ENCODE measurements at places on chromosomes 1 and 21.

DNA sequence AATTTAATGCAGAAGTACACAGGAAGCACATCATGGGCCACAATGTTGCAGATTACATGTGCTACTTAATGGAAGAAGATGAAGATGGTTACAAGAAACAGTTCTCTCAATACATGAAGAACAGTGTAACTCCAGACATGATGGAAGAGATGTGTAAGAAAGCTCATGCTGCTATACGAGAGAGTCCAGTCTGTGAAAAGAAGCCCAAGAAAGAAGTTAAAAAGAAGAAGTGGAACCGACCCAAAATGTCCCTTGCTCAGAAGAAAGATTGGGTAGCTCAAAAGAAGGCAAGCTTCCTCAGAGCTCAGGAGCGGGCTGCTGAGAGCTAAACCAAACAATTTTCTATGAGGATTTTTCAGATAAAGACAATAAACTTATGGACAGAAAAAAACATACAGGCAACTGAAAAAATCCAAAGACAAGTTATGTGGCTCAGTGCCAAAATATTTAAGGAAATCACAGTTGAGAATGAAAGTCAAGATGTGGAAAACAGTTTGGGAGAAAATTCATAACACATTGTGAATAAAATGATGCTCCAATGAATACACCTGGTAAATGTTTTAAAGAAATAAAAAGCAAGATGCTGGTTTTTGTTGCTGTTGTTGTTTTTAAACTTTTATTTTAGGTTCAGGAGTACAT lies 2.8 kb upstream of the ZNF644 start:
- DNase-seq: no peak

- no peak for DNase-seq
These were observed 228.8 kb upstream of the CSF3R start for GRCh38 chr1:36711480-36711879.

- no peak for DNase-seq
These were observed 186.5 kb downstream of the FASLG start for GRCh38 chr1:172845371-172845770.

DNA sequence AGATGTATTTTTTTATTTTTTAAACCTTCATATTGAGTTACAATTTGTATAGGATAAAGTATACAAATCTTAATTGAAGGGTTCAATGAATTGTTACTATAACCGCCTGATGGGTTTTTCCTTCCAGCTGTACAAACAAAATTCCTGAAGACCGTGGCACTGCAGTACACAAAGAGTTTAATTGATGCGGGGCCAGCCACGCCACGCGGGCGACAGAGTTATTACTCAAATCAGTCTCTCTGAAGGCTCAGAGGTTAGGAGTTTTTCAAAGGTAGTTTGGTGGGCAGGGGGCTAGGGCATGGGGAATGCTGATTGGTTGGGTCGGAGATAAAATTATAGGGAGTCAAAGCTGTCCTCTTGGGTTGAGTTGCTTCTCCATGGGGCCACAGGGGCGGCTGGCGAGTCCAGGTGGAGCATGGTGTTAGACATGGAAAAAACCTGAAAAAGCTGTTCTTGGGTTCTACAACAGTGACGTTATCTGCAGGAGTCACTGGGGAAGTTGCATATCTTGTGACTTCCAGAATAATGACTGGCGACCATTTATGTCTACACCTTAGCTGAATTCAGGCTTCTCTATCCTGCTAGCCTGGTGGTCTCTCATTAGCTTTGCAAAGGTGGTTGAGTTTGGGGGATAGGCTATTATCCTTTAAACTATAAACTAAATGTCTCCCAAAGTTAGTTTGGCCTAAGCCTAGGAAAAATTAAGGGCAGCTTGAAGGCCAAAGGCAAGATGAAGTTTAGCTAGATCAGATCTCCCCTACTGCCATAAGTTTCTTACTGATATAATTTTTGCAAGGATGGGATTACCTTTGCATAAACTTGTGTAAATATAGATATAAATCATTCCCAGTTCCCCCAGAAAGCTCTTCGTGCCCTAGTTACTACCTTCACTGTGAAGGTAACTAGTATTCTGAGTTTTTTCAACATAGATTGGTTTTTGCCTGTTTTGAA lies 13.0 kb upstream of the TMEM9 start:
- DNase-seq: no peak

- no peak for DNase-seq
These were observed 1388.1 kb downstream of the AMY1C start for GRCh38 chr1:105137543-105138457.

DNA sequence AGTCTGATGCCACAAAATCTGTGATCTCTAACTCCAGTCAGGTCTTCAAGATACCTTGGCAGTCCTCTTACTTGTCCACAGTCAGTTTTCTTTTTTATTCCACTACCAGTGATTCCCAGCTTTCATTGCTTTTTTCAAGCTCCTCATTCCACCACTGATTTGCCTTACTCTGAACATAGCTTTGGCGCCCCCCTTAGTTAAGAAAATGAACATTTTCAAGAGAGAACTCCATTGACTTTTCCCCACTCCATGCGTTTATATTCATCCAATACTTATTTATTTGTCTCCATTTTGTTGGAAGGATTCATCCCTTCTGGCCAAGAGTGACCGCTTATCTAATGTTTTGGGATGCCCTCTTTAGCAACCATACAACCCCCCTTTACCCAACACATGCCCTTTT lies 33.9 kb upstream of the IPO9 start:
- no peak for DNase-seq

- DNase-seq: no peak
These were observed 80.1 kb downstream of the SH3BGR start for GRCh38 chr21:39531840-39532239.

DNA sequence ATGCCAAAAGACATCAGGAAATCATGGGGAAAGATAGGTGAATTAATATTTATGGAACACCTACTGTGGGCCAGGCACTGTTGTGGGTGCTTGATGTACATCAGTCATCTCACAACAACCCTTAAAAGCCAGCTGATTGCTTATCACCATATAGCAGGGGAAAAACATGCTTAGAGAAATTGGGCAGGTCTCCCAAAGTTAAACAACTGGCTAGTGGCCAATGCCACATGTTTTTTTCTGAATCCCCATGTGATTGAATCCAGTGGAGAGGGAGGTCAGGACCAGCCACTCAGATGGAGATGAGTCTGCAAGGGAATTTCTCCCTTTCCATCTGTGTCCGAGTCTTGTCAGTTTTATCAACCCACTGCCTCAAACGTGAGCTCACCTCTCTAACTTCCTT lies 33.5 kb downstream of the UTP25 start:
- no peak for DNase-seq

DNA sequence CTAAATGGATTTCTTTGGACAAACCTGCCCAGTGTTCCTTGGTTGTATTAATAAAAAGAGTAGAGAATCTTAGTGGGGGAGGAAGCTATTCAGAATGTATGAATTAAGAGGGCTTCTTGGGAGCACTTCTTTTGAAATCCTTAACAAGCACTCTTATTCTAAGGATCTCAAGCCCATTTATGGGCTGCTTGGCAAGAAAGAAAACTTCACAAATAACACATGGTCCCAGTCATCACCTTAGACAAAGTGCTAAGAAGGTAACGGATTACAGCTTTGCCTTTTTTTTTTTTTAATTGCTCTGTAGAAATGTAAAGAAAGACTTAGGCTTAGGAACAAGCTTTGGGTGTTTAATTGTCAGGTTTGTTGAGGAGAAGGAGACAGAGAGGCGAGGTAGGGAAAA lies 76.6 kb upstream of the IPO9 start:
- no peak for DNase-seq

GRCh38 chr1:24299901-24300300 lies 19.3 kb upstream of the GRHL3 start:
- DNase-seq: no peak

GRCh38 chr1:36387141-36387949 lies 1.6 kb upstream of the STK40 start:
- DNase-seq: no peak

DNA sequence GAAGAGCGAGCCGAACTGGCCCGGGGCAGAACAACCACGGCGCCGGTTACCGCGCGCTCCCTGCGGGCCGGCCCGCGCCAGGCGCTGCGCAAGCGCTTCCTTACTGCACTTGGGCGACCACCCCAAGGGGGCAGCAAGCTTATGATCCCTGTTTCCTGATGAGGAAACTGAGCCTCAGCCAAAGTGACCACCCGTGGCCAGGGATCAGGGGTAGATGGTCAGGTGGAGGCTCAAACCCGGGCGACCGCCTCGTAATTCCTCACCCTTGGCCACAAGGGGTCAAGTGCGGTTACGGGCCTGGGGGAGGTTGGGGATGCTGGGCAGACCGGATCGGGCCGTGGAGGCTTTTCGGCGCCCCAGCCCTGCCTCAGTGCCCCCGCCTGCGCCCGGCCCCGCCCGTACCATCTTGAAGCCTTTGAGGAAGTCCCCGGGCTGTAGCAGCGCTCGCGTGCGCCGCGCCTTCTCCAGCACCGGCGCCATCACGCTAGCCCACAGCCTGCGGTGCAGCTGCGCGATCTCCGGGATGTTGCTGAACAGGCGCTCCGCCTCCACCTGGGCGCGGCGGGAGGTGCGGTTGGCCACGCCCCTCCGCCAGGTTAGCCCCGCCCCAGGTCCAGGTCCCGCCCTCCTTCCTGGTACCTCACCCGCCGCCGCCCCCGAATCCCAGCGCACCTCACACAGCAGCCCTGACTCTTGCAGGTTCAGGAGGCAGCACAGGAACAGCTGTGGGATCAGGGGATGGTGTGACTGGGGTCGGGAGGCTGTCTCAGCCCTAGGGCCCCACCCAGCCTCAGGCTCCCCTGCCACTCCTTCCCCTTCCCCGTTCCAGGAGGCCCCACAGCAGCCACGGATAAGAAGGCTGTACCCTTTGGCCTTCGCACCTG lies 5.4 kb upstream of the TNFRSF25 start:
- no peak for DNase-seq

- DNase-seq: no peak
These were observed 46.2 kb downstream of the COLGALT2 start for GRCh38 chr1:183991348-183991747.

DNA sequence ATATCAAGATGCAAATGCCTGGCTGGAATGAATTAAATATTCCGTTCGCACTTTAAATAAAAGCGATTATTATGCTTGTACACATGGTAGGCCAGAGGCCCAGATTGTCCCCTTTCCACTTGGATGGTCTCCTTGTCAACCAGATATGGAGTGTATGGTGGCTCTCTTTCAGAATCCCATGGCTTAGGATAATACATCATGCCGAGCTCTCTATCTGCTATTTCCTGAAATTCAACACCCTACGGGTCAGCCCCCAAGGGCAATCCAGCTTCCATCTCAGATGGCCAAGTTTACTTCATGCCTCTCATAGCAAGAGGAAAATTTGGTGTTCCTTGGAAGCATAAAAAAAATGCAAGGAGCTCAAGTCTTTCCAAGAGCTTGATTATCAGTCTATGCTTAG lies 25.4 kb upstream of the FMO1 start:
- no peak for DNase-seq
